ENCODE measurements at places on chromosomes 13 and 19.

GRCh38 chr13:57045826-57046546 lies 94.7 kb upstream of the PRR20A start:
- no peak for DNase-seq

DNA sequence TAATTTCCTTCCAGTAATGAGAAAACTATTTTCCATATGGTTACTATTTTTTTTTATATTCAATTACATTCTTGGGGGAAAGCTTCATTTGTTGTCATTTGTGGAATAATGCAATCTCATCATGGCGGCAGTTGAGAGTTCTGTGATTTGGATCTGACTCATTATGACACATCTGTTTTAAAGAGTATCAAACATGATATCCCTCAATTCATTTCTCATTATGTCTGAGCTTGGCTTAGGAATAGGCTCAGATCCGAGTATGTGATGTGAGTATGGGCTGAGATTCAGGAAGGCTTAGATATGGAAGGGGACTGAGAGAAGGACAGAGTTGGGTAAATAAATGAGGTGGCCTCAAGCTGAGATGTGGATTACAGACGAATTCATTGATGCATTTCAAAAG lies 64.4 kb downstream of the POSTN start:
- no peak for DNase-seq

- no peak for DNase-seq
Measured at GRCh38 chr19:3862826-3863500, 5.9 kb downstream of the ZFR2 start.

GRCh38 chr13:25111585-25111956 lies 15.6 kb downstream of the PABPC3 start:
- no peak for DNase-seq

DNA sequence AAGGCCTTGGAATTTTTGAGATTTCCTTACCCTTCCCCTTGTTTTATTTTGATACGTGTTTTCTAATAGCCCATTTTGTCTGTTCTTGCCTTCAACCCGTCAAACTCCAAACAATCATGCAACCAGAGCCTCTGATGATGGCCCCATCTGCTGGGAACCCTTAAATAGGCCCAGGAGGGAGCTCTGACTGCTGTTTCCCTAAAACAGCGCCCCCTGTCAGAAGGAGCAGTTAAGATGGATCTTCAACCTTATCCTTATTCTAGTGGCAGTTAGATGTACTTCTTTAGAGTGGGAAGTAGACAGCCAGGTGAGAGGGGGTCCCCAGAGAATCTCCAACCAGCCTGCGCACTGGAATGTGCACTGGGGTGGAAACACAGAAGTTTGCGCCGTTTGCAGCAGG lies 1031.0 kb upstream of the PCDH9 start:
- DNase-seq = no peak

- no peak for DNase-seq
Measured at GRCh38 chr13:101757446-101758039, 305.1 kb downstream of the ITGBL1 start.

GRCh38 chr19:5308451-5309437 lies 31.9 kb downstream of the PTPRS start:
- no peak for DNase-seq

GRCh38 chr13:51620165-51620983 lies 36.1 kb downstream of the WDFY2 start:
- no peak for DNase-seq

GRCh38 chr19:43464134-43464775 lies 1.2 kb downstream of the LYPD3 start:
- DNase-seq = no peak

GRCh38 chr13:48318377-48318811 lies 14.8 kb downstream of the RB1 start:
- no peak for DNase-seq

DNA sequence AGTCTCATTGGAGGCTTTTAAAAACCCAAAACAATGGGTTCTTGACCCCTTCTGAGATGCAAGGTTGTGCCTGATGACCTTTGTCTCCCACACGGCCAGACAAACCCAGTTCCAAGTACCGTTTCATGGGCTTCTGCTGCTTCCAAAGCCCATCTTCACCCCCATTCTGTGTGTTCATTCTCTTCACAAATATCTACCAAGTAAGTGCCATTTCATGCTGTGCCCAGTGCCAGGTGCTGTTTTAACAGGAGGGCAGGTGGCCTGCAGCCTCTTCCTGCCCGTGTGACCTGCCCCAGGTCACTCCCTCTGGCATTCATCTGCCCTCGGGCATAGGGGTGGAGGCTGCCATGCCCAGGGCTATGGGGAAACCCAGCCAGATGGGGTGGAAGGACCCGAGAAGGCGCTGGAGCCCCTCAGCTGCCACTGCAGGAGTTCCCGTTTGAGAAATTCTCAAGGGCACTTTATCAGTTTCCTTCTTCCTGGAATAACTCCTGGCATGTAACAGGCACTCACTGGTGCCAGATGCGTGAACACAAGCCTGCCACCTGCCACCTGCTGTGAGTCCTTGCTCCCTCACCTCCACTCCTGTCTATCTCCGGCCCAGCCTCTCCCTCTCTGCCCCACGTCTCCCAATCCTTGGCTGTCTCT lies 12.5 kb downstream of the CAPN12 start:
- DNase-seq = no peak

- no peak for DNase-seq
Measured at GRCh38 chr19:12034620-12035019, 859 bp downstream of the ZNF433 start.

DNA sequence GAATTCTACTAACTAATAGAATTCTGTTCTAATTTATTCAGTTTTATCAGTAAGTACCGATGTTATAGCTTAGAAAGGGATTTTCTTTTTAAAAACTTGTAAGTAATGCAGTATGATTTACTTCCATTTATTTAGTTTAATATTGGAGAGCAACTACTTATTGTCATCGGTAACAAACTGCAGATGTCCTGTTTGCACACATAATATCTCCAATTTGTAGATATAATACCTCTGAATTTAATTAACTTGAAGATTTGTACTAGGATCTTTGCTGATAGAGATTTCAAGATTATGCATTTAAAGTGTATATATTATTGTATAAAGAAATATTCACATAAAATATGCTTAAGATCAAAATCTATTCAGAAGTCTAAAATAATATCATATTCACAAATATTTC lies 356.7 kb downstream of the PCDH17 start:
- DNase-seq = no peak

- DNase-seq = no peak
Measured at GRCh38 chr19:15247107-15248014, 15.1 kb upstream of the EPHX3 start.

- DNase-seq = no peak
Measured at GRCh38 chr13:67296511-67296910, 66.4 kb upstream of the PCDH9 start.

GRCh38 chr19:31261603-31262212 lies 87.5 kb downstream of the TSHZ3 start:
- DNase-seq = no peak

DNA sequence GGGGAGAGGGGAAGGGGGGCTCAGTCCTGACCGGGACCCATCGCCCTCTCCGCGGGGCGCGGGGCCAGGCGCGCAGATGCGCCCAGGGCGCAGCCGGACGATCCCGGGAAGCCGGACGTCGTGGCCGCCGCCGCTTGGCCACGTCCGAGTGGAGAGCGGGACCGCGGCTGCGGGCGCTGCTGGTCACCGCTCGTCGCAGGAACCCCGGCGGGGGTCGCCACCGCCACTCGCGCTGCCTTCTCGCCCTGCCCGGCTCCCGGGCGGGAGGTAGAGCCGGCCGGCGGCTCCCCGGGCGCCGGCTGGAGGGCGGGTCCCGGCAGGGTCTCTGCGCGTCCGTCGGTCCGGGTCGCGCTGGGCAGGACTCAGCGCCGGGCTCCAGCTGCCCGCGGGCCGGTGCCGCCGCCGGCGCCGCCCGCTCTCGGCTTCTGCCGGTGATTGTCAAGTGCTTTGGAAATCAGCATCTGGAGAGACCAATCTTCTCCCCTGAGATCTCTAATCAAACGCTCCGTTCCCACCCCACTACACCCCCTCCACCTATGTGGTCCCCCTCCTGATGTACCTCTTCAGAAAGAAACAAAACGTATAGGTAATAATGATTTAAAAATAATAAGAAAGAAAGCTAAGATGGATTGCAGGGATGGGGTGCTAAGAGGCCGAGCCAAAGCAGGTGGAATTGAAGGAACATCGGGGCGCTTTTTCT lies 464.4 kb downstream of the ITGBL1 start:
- no peak for DNase-seq

GRCh38 chr19:15633082-15633835 lies 7.4 kb upstream of the CYP4F3 start:
- DNase-seq = no peak

- no peak for DNase-seq
Measured at GRCh38 chr19:15443838-15444237, 5.9 kb downstream of the WIZ start.

DNA sequence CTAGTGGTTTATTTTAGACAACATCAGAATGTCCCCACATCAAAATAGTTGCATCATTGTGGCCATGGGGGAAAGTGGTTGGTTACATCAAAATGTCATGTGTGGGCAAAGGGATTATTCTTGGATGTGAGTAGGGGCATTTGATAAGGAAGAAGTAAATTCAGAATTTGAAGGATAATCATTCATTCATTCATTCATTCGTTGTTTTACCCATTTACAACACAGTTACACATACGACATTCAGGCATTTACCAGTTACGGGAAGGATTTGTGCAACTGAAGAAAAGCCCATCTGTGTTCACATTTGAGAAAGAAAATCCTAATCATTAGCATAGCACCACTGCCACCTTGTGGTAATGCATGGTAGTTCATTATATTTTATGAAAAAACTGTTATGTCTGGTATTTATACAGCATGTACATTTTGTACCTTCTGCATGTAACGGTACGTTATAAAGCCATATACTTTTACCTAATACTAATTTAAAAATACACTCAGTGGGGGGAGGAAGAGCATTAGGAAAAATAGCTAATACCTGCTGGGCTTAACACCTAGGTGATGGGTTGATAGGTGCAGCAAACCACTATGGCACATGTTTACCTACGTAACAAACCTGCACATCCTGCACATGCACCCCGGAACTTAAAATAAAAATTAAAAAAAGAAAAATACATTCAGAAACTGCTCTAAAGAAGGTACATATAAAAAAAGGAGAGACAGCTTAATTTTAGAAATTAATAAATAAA lies 62.1 kb downstream of the DGKH start:
- peak; percentile 61 for DNase-seq

GRCh38 chr13:80707000-80707983 lies 366.4 kb upstream of the SPRY2 start:
- DNase-seq = no peak

GRCh38 chr13:78780708-78781107 lies 121.8 kb upstream of the OBI1 start:
- no peak for DNase-seq

GRCh38 chr13:113401452-113402415 lies 37.8 kb upstream of the GRTP1 start:
- no peak for DNase-seq

DNA sequence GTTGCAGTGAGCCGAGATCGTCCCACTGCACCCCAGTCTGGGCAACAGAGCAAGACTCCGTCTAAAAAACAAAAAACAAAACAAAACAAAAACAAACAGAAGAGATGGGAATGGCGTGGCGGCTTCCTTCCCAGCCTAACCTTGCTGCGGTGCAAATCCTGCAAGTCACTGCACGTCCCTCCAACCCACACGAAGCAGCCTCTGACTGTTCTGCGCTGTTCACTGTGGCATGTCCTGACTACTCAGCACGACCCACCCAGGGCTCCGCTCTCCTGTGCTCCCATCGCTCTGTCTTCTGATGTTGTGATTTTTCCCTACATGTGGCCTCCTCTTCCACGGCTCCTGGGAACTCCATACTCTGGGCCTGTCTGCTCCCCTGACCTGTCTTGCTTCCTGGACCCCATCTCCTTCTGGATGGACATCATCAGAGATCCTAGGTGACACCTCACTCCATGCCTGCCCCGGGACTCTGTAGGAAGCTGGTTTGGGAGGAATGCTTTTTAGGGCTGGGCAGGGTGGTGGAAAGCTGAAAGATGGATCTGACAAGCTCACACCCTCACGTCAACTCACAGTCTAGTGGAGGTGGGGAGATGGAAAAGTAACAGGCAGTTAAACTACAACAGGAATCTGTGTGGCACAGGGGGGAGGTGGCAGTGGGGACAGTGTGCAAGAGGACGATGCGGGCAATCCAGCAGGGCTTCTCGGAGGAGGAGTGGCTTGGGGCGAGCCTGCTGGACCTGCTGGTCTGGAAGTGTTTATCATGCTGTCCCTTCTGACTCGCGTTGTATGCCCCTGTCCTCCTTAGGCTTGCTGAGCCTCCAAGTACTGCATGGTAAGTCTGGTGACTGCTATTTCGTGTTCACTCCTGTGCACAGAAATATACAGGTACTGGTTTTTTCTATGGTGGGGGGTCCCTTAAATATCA lies 18.8 kb downstream of the ZSCAN5A start:
- no peak for DNase-seq

All from effector memory CD8-positive, alpha-beta T cell (primary cell).